ENCODE measurements at places on chromosomes 4 and X.

DNA sequence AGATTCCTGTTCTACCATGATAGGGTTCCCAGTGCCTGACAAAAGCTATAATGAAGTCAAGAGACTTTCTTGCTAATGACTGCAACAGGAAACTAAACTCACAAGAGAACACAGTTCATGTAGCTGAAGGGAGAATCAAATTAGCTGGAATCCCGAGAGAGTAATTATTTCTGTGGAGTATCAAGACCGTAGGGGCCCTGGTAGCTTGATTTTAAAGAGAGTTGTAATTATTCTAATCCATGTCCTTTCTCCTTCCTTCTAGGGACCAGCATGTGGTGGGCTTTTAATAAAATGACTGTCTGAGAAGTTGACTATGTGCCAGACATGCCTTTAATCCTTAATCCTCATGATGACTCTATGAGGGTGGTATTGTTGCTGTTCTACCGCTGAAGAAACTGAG, 1.7 kb upstream of the TRPC5OS start:
- no peak for DNase-seq

DNA sequence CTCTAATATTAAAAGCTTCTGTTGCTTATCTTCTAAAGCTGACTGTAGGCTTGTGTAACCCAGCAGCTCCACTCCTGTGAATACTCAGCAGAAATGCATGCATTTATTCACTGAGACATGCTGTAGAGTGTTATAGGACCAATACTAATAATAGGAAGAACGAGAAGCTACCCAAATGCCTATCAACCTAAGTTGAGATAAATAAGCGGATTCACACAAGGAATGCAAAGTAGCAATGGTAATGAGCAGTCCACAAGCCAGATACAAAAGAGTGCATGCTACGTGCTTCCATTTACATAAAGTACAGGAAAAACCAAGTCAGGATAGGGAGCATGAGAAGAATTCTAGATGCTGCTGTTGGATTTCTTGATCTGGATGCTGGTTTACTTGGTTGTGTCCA, 155.9 kb downstream of the AASDH start:
- no peak for DNase-seq

GRCh38 chrX:23386726-23387125, 52.1 kb downstream of the PTCHD1 start:
- no peak for DNase-seq

DNA sequence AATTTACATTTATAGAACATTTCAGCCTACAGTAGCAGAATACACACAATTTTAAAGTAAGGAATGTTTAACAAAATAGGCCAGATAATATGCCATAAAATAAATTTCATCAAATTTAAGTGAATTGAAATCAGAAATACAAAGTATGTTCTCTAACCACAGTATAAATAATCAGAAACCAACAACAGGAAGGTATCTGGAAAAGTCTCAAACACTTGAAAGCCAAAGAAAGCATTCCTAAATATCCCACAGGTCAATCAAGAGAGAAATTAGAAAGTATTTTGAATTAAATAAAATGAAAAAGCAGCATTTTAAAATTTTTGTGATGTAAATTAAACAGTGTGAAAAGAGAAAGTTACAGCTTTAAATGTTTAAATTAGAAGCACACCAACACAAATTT, 899.2 kb downstream of the PDHA2 start:
- no peak for DNase-seq

DNA sequence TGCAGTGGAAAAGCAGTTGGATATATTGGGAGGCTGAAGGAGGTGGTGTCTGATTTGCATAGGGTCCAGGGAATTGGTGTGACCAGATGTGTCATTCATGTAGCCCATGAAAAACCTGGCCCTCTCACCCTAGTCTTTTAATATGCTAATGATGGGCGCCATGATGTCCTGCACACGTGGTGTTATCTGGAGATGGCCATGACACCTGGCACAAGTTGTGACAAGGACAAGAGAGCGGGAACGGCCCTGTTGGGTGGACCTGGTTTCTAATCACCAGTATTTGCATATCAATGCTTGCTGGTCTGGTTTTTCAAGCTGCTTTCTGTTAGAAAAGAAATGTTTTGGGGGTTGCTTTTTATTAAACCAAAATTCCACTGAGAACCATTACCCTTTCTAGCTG, 87.4 kb downstream of the ZXDA start:
- DNase-seq, result no peak

- DNase-seq, result no peak
Observed at GRCh38 chr4:81130569-81130968, 84.5 kb downstream of the PRKG2 start.

DNA sequence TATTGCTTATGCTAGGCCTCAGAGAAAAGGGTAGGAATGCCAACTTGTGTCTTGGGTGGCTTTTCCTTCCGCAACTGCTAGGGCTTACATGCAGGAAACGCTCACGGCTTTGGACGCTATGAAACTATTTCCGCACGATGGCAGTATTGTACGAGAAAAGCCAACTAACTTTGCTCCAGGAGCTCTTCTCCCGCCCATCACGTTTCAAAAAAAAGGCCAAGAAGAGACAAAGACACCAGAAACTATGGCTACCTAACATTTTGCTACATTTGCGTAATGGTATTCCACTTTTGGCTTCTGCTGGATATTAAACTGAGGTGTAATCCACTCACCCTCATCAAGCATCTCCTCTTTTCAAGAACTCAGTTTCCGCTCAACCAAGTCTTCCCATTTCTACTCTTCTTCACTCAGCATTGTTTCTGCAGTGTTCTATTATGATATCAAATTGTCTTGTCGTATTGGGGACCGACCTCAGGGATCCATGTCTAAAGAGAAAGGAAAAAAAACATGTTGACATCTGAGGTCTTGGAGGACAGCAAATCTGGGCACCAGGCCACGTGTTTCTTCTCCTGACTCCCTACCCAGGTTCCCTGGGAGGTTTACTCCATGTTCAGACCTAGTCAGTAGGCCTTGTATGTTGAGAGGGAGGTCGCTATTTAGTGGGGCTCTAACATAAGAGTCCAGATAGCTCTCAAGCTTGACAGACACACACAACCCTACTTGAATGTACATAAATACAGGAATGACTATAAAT, 239.4 kb upstream of the STK26 start:
- no peak for DNase-seq

- DNase-seq, result no peak
Observed at GRCh38 chr4:138851391-138852335, 163.9 kb upstream of the NOCT start.

DNA sequence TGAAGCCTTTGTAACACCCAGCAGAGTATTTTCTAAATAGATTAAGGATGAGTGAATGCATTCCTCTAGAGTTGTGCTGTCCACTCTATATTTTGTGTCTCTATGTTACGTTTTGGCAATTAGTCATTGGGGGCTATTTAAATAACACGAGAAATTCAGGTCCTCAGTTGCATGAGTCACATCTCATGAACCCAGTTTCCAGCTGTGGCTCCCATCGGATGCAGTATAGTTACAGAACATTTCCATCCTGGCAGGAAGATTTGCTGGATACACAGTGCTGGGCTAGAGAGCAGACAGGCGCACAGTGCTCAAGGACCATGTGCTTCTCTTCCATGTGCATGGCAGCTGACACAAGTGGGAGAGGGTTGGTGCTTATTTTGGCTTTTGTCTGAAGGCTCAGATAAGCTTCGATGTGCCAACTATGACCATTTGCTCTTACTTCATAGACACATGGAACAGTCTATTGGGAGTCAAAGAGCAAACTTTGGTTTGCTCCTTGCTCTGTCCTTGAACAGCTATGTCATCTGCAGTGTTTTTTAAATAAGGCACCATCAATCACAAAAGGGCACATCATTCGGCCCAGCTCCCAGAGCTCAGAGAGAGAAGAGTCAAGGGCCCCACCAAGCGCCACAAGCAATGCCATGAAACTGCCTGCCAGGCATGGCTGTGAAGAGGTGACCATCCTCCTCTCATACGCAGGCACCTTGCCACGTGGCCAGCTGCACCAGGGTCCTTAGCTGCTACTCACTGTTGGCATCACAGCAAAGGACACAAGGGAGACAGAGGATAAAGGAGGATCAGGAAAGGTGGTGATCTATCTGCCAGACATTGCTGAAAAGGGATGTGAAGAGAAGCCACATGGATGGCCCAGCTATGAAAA, 8.1 kb upstream of the STS start:
- DNase-seq, result peak; percentile 90

DNA sequence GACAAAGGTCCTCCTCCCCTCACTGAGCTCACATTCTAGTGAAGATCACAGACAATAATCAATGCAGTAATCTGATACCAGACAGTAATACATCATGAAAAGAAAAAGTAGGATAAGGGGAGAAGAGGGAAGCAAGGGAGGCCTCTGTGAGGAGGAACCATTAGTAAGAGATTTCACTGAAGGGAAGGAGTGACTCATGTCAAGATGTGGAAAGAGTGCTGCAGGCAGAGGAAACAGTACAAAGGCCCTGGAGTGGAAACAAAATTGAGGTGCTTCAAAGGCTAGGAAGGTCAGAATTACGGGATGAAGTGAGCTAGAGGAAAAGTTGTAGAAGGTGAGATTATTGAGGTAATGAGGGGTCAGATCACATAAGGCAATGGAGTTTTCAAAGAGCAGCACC, 38.1 kb downstream of the LAMTOR3 start:
- DNase-seq, result peak; percentile 20

DNA sequence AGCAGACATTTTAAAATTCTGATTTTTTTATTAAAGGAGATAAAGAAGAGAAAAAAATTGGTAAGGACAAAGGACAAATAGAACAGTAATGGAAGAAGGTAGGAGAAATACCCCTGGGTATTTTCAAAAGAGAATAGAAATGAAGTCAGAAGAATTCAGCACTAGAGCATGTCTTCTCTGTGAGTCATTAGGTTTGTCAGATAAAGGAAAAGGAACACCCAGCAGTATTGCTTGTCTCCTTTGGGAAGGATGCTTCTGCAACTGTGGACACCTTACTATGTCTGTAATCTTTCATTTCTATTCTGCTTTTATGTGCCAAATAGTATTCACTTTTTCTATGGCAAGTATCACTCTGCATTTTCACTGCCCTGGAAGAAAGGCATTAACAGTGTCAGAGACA, 24.0 kb upstream of the PCDH7 start:
- peak; percentile 10 for DNase-seq

DNA sequence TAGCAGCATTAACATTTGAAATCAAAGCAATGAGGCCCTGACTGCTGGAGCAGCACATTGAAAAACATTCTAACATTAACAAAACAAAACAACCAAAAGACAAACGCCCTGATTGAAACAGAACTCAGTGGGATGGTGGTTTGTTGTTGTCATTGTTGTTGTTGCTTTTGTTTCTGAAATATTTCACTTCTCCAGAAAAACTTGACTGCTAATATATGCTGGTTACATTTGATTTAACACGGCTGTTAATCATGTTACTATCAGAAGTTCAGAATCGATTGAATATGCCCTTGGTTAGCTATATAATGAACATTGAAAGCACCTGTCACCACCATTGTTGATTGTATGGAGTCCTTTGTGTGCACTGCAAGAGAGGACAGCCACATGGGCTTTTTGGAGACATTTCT, 790.4 kb upstream of the GALNTL6 start:
- no peak for DNase-seq

DNA sequence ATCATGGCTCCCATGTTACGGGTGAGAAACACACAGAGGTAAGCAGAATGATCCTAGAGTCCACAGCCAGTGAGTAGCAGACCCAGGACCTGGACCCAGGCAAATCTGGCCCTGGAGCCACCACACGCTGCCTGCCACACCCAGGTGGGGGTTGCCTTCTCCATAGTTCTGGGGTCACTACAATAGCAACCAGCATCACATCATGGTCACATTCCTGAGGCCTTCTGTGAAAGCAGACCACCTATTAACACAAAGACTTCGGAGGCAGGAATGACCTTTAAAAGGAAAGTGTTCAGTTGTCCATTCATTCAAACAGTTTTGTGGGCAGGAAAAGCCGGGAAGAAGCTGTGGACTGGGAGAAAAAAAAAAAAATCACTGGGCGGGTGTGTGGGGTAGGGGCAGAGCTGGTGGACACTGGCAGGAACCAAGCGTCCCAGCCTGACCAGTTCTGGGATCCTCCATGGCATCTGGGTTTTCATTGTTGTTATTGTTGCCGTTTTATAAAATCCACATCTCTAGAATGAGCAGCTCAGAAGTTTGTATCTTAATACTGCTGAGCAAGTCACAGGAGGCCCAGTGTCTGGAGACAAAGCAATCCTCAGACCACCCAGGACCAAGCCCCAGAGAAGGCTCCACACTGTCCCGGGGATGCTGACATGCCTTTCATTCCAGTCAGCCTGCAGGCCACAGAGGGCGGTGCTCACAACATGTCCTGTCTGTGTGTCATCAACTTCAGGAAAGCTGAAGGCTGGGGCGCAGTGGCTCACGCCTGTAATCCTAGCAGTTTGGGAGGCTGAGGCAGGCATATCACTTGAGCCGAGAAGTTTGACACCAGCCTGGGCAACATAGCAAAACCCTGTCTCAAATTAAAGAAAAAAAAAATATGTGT, 67.0 kb downstream of the SEL1L3 start:
- DNase-seq, result peak; percentile 98

GRCh38 chr4:66555301-66555700, 885.0 kb upstream of the EPHA5 start:
- DNase-seq, result peak; percentile 85

- no peak for DNase-seq
Observed at GRCh38 chr4:161005746-161006145, 1158.1 kb downstream of the FSTL5 start.

DNA sequence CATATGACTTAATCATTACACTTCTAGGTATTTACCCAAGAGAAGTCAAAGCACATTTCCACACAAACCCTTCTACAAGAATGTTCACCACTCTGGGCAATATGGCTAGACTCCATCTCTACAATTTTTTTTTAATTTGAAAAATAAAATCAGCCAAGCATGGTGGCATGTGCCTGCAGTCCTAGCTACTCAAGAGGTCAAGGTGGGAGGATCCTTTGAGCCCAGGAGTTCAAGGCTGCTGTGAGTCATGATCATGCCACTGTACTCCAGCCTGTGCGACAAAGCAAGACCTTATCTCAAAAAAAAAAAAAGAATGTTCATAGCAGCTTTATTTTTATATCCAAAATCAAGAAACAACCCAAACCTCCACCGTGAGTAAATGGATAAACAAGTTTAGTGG, 70.3 kb upstream of the MBNL3 start:
- no peak for DNase-seq

- DNase-seq, result no peak
Observed at GRCh38 chr4:78079726-78080430, 22.8 kb downstream of the FRAS1 start.

GRCh38 chr4:147689067-147689466, 5.1 kb upstream of the PRMT9 start:
- DNase-seq, result no peak

- peak; percentile 17 for DNase-seq
Observed at GRCh38 chrX:129823115-129823514, 20.6 kb downstream of the ZDHHC9 start.

GRCh38 chr4:68145261-68145660, 15.6 kb upstream of the TMPRSS11F start:
- no peak for DNase-seq
